Renal pelvis (tissue), 12 donors: ENCODE measurements at places on chromosomes 6 and 20.

GRCh38 chr20:62494537-62494936 lies 18.7 kb upstream of the GATA5 start:
- no peak for DNase-seq

GRCh38 chr6:11331111-11331510 lies 98.6 kb upstream of the NEDD9 start:
- DNase-seq, result no peak

- DNase-seq, result no peak
Observed at GRCh38 chr20:58313396-58313795, 3.9 kb downstream of the RAB22A start.

- no peak for DNase-seq
Observed at GRCh38 chr20:58246346-58246745, 17.9 kb upstream of the ANKRD60 start.

- DNase-seq, result no peak
Observed at GRCh38 chr20:13037727-13038126, 29.0 kb downstream of the SPTLC3 start.

GRCh38 chr6:130913120-130913519 lies 85.9 kb downstream of the SMLR1 start:
- no peak for DNase-seq

GRCh38 chr6:7541175-7542064 lies at the start of gene DSP:
DSP (plus strand) TSS chr6:7541671; CDS start chr6:7541916, 245 bp downstream.
- peak; percentile 69 for DNase-seq

GRCh38 chr6:106659859-106660258 lies 30.5 kb downstream of the QRSL1 start:
- no peak for DNase-seq

DNA sequence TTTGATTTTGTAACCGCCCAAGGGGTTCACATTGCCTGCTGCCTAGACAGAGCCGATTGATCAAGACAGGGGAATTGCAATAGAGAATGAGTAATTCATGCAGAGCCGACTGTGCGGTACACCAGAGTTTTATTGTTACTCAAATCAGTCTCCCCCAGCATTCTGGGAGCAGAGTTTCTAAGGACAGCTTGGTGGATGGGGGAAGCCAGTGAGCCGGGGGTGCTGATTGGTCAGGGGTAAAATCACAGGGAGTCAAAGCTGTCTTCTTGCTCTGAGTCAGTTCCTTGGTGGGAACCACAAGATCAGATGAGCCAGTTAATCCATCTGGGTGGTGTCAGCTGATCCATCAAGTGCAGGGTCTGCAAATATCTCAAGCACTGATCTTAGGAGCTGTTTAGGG lies 60.0 kb upstream of the EZR start:
- no peak for DNase-seq

DNA sequence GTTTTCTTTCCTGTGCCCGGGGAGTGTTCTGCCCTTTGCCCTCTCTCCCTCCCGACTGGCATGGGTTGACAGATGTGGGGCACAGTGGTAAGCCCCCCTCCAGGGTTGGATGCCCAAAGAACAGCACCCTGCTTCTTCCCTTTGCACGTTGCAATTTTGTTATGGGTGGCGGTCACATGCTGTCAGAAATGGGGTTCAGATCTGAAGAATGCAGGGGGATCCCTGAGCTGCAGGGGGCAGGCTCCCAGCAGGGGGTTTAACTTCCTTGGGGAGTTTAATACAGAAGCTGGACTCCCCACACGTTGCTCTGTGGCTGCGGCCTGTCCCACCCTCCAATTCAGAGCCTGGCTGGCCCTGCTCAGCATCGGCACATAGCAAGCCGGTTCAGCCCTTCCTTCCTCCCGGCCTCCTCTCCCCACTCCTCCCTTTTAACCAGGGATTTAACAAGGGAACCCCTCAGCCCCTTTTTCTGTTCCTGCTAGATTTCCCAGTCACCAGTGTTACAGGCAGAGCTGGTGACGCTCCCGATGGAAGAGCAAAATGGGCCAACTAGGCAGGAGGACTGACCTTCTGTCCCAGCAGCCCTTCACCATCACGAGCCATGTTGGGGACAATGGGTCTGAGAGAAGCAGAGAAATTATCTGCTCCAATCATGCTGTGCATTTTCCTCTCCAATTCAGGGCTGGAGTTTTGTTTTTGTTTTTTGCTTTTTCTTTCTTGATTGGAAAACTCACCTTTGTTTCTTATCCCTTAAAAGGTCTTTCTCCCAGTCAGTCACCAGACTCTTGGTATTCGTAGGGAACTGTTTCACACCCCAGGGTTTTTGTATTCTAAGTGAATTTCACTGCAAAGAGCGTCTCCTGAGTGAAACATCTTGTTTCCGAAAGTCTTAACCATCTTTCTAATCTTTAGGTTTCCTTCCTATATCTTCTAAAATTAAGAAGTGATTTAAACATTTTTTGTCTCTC lies 6.8 kb downstream of the FOXF2 start:
- no peak for DNase-seq

DNA sequence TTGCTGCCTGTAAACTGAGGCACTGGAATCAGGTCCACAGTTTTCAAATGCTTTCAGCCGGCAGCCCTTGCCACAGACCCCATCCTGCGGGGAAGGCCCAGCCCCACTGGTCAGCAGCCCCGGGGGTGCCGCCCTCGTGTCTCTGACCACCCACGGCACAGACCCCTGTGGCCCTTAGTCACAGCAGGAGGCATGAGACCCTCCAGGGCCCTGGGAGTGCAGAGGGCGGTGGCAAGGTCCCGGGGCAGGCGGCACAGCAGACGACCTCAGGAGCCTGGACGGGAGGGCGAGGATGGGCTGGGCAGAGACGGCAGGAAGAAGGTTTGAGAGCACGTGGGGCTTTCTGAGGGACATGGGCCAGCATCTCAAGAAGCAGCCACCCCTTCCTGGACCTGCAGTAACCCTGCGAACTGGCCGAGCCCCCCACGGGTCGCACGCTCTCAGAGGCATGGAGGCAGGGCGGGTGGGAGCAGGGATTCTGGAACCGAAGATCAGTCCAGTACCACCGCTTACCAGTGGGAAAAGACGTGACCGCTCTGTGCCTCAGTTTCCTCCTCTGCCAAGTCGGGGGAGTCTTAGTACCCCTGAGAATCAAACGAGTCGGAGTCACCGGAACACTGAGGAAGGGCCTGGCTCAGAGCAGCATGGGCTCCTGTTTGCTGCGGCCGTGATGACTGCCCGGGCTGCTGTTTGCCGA lies 140.7 kb downstream of the TAF4 start:
- DNase-seq, result no peak

DNA sequence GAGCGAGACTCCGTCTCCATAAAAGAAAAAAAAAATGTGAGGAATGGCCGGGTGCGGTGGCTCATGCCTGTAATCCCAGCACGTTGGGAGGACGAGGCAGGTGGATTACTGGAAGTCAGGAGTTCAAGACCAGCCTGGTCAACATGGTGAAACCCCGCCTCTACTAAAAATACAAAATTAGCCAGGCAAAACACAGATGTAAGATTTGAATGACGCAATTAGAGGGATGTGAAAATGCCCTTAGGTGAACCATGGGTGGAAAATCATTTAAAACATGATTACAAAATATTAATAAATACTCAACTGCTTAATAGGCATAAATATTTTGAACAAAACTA lies 20.9 kb downstream of the COL9A3 start:
- no peak for DNase-seq

DNA sequence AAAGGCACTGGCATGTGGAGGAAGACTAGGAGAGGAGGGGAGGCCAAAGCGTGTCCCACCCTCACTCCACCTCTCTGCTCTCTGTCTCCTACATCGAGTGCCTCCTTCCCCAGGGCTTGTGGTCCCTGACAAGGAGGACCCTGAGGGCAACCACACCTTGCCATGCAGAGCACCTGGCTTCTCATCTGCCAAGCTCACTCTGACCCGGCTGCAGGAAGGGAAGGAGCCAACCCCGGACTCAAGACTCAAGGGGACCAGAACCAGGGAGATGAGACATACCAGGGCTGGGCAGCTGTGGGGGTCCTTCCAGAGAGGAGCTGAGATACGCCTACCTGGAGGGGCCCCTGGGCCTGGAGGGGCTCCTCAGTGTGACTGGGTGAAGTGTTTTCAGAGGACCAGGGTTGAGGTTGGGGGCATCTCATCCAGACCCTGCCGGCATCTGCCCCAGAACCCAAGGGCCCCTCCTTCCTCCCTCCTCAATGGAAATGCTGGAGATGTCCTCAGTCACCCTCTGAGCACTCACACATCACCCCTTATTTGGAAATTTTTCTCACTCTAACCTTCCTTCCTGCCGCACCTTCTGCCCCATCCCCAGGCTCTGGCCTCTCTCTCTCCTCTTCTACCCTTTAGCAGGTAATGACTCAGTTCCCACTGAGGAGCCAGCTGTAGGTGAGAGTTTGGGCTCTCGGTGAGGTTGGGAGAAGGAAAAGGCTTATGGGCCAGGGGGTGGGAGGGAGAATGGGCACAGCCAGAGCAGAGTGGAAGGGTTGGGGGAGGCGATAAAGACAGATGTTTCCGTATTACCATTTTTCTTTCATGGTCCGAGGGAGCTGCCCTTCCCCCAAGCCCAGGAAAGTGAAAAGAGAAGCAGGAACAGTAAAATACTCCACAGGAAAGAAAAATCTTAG lies 32.0 kb upstream of the POU5F1 start:
- DNase-seq, result no peak
